ENCODE measurements at places on chromosomes 7 and 10.

GRCh38 chr7:76259124-76260093 lies 43.1 kb upstream of the HSPB1 start:
- no peak for DNase-seq

DNA sequence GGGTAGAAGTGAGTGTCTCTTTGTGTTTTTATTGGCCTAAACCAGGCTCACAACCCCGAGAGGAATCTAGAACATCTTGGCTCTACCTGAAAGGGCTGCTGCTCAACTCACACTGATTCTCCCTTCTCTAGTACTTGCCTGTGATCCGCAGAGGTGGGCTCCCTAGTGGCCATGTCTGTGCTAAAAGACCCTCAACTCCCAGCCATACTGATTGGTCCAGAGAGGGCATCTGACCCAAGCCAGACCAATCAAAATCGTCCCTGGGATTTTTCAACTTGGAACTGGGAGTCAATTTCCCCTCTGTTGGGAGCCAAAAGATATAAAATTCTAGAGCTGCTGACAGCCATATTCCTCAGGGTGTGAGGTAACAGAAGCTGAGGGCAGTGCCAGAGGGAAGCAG lies 55.3 kb downstream of the SH3PXD2A start:
- DNase-seq: no peak

- no peak for DNase-seq
Observed at GRCh38 chr7:98295467-98296192, 14.1 kb downstream of the BRI3 start.

DNA sequence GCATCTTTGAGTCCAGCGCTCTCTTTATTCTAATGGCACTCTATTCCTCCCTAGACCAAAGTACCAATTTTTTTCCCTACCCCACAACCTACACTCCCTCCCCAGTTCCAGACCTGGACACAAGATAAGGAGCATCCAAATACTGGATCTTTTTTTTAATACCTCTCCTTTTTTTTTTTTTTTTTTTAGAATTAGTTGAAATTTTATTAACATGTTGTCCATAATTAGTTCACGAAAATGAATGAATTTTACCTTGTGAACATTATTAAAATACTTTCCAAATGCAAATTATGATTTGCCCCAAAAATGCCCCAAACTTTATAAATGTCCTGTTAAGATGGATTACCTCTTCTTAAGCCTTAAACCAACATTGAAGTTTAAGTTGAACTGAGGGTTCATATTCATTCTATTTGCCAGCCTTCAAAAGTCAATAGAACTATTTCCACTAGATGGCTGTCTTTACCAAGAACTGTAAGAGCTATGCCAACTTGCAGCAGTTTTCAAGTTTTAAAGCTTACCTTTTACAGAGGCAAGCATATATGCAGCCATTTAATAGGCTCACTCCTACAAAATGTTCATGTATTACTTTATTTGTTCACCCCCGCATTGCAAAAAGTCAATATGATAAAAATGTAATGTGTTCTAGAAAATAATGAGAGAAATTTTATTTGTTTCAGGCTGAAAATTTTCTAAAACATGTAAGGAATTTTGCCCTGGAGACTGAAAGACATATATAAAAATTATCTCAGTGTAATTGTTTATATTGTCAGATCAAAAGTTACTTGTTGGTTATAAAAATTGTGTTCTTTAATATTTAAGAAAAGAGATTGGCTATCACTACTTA lies 39.7 kb upstream of the TNKS2 start:
- peak; percentile 63 for DNase-seq

DNA sequence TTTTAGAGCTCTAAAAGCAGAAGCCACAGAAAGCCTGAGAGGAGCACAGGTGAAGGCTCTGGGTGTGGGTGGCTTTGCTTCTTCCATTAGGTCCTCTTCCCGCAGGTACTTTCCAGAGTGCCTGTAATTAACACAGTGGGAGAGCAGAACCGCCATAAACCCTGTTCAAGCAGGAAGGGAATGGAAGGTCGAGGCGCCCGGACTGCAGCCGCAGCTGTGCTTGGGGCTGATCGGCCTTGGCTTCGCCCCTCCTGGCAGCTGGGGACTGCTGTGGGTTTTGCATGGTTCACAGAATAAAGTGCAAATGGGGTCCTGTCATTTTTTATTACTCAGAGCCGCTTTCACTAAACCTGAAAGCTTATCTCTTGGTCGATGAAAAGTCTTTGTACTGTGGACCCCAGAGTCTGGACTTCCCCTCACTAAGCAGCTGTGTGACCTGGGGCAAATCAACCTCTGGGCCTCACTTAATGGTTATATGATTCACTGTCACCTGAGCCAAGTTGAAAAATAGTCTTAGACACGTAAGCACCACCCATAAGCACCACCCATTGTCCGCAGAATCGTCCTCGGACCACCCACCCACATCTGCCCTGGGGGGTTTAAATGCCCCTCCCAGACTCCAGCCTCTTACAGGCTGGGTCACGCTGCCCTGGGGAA lies 100.9 kb downstream of the XRCC2 start:
- no peak for DNase-seq

DNA sequence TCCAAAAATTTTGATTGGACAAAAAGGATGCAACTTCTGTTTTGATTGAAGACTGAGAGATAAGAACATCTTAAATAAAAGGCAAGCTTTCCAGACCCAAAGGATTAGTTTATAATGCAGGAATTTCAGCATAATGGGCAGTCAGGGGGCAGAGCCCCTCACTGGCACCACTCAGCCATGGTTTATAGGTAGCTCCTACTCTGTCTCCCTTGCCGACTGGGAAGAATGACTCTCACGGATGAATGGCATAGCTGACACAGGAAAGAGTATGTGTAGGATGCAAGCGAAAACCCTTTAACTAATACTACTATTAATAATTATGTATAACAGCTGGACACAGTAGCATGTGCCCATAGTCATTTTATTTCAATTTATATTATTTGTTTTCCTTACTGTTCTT lies 53.3 kb downstream of the GALNT11 start:
- DNase-seq: no peak

Measured in fibroblast of lung (primary cell).